Mucosa of descending colon (tissue), 3 donors: ENCODE measurements at places on chromosomes 16 and 17. TPM values are rescaled to one million over a fixed set of nuclear protein-coding genes. Genes with fewer than 3 reads are reported as not detected.

- DNase-seq, result peak; percentile 86
Observed at GRCh38 chr17:8125154-8125946, 1.4 kb upstream of the HES7 start.

GRCh38 chr17:63246344-63246743 is 199.8 kb downstream of the CYB561 start:
- DNase-seq, result no peak

The TAT gene
- 1.9 TPM for total RNA-seq

- DNase-seq, result no peak
Observed at GRCh38 chr16:71201556-71201955, 29.0 kb downstream of the HYDIN start.
